Hematopoietic multipotent progenitor cell treated with erythropoietin and hydrocortisone succinate and interleukin-3 and kit ligand, for 6 days (in vitro differentiated cells): ENCODE measurements at places on chromosomes 6 and 20.

DNA sequence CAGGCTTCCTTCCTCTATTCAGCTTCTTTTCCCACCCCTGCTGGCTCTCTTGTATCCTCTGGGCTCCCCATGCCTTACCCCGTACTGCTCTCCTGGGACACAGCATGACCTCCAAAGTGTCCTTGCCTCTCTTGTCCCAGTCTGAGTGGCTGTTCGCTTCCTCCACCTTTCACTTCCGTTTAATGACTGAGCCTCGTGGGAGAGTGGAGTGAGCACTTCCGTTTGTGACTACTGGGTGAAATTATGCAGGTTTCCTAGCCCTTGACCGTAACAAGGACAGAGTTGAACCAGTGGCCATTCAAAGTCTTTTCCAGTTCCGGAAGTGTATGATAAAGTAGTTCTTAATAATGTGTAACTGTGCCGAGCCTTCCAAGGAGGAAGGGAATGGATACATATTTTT, 109.2 kb downstream of the ARID1B start:
- DNase-seq: no peak

DNA sequence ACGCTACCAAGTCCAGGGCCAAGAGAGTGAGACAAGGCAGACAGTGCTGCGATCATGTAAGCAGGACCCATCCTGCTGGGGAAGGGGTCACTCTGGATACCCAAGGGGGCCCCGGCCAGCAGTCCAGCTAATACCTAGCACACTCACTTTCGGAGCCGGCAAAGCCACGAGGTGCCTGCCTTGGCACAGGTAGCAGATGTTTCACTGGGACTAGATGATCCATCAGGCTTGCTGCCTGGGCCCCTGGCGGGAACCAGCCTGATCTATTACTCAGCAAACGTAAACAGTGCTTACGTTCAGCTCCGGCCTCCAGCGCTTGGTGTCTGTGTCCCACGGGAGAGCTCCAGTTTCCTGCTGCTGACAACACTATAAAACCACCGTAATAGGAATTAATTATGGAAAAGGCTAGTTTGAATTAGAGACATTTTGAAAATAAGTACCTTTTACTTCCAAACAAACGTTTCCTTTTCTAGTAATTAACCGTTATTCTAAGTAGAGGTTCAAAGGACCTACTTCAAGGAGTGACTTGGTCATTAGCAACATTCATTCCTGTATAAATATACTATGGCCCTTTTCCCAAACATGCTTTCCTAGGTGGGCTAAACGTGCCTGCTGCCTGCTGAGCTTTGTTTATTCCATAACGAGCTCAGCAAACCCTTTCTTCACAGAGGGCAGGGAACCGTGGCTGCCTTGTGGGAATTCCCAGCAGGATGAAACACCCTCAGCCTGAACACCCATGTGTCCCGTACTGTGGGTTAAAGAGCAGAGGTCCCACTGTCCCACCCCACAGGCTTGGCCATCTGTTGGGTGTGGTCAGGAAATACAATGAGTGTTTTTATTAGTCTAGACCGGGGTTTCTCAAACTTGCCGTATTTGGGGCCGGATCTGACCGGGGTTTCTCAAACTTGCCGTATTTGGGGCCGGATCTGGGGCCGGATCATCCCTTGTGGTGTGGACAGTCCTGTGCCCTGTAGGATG, 18.4 kb downstream of the SLC22A23 start:
- DNase-seq: no peak

- DNase-seq: no peak
Measured at GRCh38 chr6:73566954-73567591, 46.2 kb upstream of the EEF1A1 start.

DNA sequence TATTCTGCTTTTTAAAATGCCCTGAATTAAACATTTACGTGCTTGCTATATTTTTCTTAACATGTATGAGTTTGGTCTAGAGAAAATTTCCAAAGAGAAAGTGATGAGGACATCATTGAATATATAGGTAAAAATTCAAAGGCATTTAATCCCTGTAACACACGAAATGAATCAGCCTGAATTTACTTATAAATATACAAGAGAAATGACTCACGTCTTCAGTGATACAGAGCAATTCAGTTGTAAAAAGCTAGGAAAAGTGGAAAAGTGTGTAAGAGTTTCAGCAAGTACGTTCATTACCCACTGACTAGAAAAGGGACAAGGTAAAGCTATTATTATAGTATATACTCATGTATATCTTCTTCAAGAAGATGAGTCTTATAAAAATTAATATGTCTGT, 124.8 kb downstream of the HIVEP1 start:
- DNase-seq: no peak

- DNase-seq: no peak
Measured at GRCh38 chr6:159865226-159865920, 25.4 kb upstream of the MAS1 start.

DNA sequence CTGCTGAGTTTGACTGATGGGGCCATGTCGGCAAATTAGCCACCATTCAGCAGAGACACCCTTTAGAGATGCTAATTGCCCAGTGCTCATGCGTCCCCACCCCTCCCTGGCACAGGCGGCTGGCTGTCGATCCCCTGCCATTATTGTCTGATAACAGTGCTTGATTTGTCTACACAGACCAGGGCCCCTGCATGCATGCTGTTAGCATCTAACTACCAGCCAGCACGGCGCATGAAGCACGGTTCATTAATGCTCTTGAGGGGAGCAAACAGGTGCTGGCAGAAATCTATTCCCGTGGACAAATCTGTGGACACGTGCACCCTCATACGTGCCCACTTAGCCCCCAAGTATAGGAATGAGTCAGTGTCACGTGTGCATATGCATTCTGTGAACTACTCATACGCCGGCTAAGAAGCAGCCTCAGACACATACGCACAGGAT, 32.2 kb downstream of the KCNB1 start:
- no peak for DNase-seq

DNA sequence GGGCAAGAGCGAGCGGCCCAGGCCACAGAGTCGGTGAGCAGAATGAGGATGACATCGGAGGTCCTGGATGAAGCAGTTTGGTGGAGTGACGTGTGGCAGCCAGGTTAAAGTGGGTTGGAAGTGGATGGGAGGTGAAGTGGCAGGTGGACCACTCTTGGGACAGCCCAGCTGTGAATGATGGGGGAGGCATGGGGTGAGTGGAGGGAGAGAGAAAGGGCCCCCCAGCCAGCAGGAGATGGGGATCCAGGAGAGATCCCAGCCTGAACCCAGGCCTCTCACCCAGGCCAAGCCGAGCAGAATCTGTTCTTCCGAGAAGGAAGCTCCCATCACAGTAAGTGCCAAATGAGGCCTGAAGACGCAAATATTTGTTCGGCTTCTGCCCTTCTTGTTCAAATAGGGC, 27.0 kb upstream of the SLC32A1 start:
- DNase-seq: no peak

DNA sequence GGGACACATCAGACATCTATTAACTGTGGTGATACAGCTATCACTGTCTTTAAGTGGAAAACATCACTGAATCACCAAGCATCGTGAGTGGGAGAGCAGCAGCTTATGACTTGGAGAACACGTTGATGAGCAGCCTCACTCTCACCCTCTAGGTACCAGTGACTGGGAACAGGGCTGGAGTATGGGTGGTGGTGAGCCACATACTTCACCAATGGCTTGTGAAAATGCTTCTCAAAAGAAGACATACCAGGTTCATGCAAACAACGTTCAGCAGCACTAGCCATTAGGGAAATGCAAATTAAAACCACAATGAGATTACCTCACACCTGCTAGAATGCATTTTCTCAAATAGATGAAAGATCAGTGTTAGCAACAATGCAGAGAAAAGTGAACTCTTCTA, 25.3 kb downstream of the SNX5 start:
- DNase-seq: no peak

DNA sequence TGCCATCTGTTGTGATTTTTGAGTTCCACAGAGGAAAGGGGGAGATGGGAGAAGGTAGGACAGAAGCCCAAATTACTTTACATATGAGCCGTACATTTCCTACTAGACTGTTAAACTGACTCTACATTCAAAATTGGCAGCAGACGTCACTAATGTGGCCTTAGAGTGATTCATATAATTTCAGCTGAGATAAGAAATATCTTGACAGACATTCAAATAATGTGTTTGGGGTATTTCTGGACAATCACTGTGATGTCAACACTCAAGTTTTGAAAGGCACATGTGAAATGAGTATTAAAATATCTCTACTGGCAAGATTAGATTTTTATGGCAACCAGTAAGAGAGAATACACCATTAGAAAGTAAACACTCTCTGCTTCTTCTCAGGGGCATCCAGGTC, 104.0 kb downstream of the MTFR2 start:
- DNase-seq: no peak

GRCh38 chr20:56859801-56860261, 230.7 kb downstream of the TFAP2C start:
- DNase-seq: no peak

GRCh38 chr6:84514089-84514971, 250.1 kb downstream of the TBX18 start:
- no peak for DNase-seq

DNA sequence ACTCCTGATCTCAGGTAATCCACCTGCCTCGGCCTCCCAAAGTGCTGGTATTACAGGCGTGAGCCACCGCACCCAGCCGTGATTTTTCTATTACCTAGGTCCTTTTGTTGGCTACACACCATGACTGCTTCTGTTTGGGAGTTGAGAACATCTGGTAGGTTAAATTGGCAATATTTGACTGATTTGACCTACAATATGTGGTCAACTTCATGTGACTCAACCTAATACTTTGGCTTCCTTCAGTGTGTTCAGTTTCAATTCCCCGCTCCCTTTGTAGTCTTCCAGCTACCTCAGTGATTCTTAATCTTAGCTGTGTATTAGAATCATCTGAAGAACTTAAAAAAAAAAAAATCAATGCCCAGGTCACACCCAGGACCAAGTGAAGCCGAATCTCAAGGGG, 47.4 kb downstream of the MYB start:
- no peak for DNase-seq

DNA sequence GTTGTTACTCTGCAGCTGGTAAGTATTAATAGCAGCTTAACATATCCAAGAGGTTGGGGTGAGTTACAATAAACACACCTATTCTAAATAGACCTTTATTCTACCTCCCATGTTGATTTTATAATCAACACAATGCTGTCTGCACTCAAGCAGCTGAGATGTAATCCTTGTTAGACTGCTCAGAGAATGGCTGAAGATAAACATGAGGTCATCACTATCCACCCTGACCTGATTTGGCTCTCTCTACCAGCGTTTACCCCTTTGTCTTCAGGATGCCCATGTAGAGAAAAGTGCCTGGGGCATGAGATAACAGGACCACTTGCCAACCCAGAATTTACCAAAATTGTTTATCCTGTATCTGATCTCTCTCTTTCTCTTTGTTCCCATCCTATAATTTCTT, 220.7 kb upstream of the DEFB112 start:
- DNase-seq: no peak

GRCh38 chr6:6918216-6918983, 189.4 kb upstream of the RREB1 start:
- DNase-seq: peak; percentile 53

DNA sequence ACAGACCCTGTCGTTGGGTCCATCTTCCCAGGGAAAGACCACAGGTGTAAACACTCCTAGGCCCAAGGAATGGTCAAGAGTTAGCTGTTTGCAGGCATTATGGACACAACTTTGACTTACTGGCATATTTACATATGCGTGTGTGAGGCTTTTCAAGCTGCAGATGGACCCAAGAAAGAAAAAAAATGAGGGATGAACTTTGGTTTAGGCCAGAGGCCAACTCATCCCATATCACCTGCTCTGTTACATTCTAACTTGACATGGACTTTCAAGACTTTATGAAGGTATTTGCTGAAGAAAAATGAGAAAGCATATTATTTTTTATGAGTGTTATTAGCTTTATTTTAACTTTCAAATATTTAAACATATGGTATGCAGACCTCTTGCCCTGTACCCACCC, 6.9 kb downstream of the COL19A1 start:
- no peak for DNase-seq

GRCh38 chr6:7135755-7136154, 28.0 kb downstream of the RREB1 start:
- no peak for DNase-seq

- no peak for DNase-seq
Measured at GRCh38 chr6:99250476-99250875, 99.0 kb downstream of the FAXC start.

DNA sequence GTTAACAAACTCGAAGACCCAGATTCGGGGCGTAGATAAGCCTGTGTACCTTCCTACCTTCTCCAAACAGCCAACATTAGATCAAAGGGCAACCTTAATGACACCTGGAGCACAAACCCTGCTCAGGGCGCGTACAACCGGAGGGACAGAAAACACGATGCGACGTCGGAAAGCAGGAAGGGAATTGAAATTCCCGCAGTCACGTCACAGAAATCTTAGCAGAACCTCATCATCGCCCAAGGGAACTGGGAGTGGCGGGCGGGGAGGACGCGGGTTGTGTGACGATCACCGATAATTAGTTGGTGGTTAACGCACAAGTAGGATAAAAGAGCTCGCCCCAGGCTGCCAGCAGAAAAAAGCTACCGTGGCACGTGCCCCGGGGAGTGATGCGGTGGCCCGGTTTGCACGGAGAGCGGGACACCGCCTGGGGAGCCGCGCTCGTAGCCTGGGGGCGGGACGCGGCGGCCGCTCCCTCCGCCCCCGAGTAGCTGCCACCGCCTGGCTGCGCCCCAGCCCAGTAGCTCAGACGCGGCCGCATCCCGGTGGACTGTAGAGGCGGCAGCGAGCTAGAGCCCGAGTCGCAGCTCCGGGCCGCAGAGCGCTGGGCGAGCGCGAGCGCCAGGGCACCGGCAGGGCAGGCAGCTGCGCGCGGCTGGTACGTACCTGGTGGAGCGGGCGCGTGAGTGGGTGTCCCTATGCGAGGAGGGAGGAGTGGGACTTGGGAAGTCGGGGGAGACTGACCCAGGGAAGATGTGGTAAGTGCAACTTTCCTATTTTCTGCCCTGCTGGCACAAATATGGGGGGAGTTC, at the start of gene PKIB:
Gene PKIB, plus strand, starts transcription at position 525 of the 809 bp plus-strand sequence. CDS start 107,390 bp downstream, outside the sequence.
- DNase-seq: peak; percentile 76

DNA sequence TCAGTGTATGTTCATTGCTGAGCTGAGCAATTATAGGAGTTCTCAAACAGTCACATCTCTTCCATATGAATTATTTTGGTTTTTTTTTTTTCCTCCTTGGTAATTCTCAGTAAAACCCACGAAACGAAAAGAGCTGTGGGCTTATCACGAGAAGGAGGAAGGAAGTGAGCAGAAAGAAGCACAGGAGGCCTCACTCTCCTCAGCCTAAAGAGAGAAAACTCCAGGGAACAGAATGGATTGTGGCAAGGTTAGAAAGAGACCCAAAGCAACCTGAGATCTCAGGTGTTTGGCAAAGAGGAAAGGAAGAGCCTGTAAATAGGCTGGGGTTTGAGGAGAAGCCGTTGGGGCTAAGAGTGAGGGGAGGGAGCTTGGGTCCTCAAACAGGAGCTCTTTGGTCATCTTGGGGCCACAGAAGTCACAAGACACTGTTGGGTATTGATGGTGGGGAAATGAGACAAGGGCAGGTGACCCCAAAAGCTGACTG, 67.8 kb upstream of the CITED2 start:
- DNase-seq: peak; percentile 79

GRCh38 chr6:17729223-17730077, 22.7 kb upstream of the NUP153 start:
- DNase-seq: no peak

DNA sequence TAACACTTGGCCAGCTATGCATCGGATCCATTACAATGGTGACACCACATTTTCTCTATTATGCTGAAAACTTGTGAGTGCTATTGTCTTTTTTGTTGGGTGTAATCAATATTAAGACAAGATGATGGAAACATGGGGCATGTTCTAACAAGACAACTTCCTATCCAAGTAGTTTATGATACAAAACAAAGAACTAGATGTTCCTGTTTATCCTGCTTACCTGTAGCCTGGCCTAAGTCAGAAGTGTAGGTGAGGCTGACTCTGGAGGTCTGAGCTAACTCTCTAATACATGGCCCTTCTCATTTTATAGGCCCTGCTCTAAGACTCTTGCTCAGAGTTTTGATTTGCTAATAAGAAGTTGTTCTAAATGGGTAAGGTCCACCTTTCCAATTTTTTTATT, 242.4 kb upstream of the STXBP5 start:
- no peak for DNase-seq
